ENCODE measurements at places on chromosomes 11 and 22.

DNA sequence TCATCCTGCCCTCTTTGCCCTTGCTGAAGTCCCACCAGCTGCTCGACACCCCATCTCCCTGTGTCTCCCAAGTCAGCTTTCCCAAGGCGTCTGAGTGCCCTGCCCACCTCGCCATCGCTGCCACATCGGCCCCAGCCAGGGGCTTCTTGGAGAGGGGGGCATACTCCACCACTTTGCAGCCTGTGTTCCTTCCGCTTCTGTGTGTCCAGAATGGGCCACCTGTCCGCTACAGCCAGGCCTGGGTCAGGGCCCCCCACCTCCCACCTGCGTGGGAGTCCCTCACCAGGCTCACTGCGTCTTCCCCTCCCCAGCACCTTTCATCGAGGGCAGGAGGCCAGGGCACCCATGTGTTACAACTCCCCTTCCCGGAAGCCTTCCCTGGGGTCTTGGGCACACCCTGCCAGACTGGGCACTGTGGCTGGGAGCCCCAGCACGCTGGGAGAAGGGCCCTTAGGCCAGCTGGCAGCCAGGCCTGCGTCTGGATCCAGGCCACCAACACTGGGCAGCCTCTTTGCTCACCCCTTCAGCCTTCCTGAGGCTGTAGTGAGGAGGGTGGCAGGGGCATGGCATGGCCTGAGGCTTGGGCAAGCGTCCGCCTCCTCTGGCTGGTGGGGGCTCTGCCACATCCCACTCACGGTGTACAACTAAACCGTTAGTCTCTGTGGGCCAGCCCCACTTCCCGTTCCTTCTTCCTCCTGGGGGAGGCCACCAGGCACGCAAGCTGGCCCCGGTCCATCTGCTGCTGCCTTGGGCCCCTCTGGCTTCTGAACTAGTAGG is 13.4 kb downstream of the CPT1A start:
- DNase-seq, result no peak

GRCh38 chr22:30056015-30056414 is 24.2 kb upstream of the HORMAD2 start:
- no peak for DNase-seq

DNA sequence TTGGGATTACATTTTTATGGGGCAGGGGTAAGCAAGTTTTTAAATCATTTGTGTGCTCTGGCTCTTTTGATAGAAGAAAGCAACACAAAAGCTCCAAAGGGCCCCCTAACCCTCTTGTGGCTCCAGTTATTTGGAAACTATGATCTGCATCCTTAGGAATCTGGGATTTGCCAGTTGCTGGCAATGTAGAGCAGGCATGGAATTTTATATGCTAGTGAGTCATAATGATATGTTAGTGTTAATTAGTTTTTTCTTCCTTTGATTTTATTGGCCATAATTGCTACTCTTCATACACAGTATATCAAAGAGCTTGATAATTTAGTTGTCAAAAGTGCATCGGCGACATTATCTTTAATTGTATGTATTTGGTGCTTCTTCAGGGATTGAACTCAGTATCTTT is 10.1 kb downstream of the RAG1 start:
- DNase-seq, result no peak

- DNase-seq, result no peak
Observed at GRCh38 chr11:111672949-111673348, 70.7 kb downstream of the SIK2 start.

DNA sequence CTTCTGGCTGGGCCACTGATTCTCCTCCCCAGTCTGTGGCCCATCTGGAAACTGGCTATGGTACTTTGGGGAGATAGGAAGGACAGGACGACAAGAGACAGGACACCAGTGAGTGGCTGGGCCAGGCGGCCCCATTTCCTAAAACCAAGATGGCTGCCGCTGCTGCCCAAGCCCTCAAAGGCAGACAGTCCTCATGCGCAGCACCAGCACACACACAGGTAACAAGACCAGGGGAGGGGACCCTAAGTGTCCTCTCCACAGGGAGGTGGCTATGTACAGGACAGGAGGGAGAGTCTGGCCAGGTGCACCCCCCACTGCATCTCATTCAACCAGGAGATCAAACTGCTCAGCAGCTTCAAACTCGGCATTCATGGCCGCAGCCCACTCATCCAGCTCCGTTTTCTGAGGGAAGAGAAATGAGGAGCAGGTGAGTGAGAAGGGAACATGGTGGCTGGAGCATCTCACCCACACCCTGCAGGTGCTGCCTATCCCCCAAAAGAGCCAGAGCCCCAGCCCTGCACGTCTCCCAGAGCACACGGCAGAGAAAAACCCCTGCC is 5.0 kb downstream of the CDCA5 start:
- DNase-seq, result no peak

DNA sequence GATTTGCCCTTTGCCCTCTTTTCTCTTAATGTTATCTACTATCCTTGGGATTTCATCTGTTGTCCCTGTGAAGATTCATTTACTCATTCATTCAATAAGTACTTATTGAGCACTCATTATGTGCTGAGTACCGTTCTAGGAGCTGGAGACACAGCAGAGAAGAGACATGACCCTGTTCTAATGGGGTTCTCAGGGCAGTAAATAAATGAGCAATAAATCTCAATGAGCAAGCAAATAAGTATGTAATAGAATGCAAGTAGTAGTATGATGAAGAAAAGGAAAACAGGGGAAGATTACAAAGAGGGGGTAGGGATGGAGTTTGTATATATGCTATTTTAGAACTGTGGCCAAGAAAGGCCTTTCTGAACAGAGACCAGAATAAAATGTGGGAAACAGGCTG is 34.2 kb upstream of the NRIP3 start:
- no peak for DNase-seq

Data from activated naive CD4-positive, alpha-beta T cell treated with anti-CD3 and anti-CD28 coated beads, Interleukin-2, amount 10 ng/mL, durations not matched to agents 7 days and 5 days (primary cell).